Frontal cortex (tissue), 4 donors: ENCODE measurements at places on chromosomes 7 and 10. TPM values are rescaled to one million over a fixed set of nuclear protein-coding genes. Genes with fewer than 3 reads are reported as not detected.

CYP2W1 gene
- not detected for total RNA-seq

- DNase-seq: no peak
These were observed 563.4 kb downstream of the ACTR3B start for GRCh38 chr7:153322991-153323390.

PNLIPRP1 gene
- total RNA-seq: not detected

NPSR1 gene
- not detected for total RNA-seq

GPER1 gene
- 1.6 TPM for total RNA-seq

SLC26A5 gene
- not detected for total RNA-seq

GRCh38 chr10:86077271-86077670, 289.3 kb downstream of the GRID1 start:
- DNase-seq: no peak

DNA sequence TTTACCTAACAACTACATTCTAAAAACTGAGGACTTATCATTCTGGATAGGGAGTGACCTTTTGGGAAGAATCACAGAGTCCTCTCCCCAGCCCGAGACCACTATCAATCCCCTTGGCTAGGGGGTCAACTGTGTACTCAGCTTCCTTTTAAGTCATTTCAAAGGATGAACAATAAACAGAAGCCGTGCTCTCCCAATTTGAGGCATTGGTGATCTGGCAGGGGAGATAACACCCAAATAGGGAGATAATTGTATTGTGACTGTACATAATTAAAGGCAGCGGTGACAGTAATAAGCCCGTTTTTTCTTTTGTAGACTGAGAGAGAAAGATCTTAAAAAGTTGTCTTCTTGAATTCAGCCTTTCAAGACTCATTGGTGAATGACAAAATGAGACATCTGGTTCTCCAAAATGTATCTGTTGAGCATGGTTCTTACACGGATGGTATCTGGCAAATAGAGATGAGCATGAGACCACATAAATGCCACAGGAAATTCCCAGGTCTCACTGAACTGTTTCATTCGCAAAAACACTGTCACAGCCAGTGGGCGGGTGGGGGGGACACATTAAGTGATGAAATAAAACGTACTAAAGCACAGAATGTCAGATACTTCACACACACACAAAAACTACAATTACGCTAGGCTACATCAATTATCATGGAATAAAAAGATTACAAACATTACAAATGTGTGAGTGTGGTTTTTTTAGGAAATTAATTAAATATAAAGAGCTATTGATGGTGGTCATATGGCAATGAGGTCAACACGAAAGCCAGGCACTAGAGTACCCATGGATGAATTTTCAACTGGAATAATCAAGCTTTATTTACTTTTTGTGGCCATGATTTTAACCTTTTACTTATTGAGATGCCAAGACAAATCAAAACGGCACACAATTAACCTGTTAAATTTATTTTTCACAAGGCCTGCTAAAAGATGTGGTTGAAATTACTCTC, 108.4 kb downstream of the HIPK2 start:
- DNase-seq: no peak

DNA sequence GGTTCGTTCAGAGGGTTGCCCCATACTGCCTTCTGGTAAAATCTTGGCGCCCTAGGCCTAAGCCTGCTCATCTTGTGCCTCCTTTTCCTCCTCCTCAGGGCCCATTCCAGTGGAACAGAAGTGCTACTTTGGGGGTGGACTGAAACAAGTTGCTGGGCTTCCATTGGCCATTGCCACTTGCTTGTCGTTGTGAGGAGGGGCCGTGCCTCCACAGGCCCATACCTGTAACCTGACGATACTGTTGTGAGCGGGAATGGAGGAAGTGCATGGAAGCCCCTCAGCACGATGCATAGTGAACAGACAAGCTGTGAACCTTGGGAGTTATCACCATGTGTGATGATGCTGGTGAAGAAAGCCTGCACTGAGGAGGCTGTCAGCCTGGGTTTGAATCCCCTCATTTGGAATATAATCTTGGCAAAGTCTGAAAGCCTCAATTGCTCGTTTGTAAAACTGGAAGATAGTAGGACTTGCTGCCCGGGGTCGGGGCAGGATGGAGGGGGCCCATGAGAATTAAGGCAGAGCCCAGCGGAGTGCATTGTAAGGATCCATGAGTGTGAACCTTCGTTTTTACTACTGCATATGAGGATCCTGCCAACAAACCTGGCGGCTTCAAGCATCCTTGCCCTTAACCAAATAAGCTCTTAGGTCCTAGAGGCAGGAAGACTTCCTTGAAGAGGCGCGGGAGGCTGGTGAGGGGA, 671 bp upstream of the PAPSS2 start:
- DNase-seq: no peak

STK31 gene
- total RNA-seq: 13.5 TPM

ELOVL3 gene
- not detected for total RNA-seq

GRCh38 chr10:4719036-4719435, 107.0 kb upstream of the AKR1E2 start:
- DNase-seq: no peak

DNA sequence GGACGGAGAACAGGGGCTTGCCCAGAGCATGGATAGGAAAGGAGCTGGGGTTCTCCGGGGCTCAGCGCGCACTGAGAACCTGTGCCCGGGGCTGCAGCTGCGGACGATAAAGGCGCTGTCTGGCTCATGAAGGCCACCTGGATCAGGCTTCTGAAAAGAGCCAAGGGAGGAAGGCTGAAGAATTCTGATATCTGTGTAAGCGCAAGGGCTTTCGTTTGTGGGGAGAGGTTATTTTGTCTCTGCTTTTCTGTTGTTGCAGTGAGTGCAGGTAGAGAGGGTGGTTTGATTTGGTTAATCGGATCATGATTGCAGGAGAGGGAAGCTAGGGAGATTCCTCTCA, 250.5 kb downstream of the NSUN6 start:
- DNase-seq: no peak

RAMP3 gene
- 5.7 TPM for total RNA-seq

LIMK1 gene
- total RNA-seq: 15.5 TPM

CPN1 gene
- not detected for total RNA-seq

DNA sequence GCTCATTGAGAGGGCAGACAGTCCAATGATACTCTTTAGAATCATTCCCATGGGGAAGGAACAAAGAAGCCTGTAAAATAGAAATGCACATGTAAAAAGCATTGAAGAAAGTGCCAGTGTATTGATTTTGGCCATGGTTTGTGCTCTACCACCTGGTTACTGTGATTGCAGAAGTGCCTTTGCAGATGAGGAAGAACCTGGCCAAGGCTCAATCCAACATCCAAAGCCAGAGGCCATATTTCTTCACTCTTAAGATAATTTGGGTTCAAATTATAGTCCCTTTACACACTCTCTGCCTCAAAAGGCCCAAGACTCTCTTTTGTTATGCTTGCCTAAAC, 122.1 kb downstream of the EGFR start:
- no peak for DNase-seq

DNA sequence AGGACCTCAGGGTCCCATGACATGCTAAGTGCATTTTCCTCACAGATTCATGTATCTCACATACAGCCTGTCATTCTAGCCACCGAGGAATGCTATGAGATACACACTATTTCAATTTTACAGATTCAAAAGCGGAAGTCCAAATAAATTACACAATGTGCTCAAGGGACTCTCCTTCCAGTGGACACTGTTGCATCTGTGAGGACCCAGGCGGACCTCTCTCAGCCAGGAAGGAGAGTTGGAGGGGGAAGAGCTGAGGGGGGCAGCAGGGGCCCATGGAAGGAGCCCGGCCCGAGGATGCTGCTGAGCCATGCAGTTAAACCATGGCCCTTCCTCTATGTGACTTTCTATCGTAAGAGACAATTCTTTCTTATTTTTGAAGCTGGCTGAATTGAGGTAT, 93.6 kb downstream of the VOPP1 start:
- DNase-seq: no peak

- DNase-seq: peak; percentile 69
These were observed at the start of gene SLC29A4 for GRCh38 chr7:5282543-5283316. TSS of gene SLC29A4 (plus strand) at chr7:5282943. CDS start at chr7:5287817, 4,874 bp downstream.

DNA sequence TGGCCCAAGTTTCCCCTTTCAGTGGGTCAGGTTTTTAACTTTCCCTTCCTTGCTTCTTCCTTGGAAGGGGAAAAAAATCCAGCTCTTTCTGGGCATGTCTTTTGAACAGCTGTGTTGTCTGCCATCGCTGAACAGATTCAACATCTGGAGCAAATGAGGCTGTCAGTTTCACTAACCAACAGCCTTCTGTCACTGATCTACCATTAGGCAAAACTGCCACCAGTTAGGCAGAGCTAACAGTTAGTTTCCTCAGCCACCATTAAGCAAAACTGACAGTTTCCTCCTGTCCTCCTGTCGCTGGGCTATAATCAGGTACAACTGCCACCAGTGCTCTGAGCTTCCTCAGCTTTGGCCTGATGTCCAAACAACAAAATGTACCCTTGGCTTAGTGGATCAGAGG, 81.9 kb downstream of the NPTX2 start:
- DNase-seq: no peak

DNA sequence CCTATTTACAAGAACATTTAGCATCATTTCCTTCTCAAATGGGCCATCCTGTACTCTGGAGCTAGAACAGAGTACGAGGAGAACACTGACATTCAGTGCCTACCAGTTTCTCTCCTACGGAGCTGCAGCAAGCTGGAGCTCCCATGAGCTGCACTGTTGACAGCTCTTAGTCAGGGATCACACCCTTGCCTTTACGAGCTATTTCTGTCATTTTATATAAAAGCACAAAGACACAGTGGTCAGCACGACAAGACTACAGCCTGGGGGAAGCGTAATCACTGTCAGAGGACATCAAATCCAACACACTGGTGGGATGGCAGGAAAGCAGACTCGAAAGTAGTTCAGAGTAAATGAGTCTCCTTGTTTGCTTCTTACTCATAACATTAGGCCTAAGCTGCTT, 2.7 kb downstream of the CDCA7L start:
- no peak for DNase-seq

GRCh38 chr7:113267271-113267670, 148.9 kb upstream of the SMIM30 start:
- DNase-seq: no peak

DNA sequence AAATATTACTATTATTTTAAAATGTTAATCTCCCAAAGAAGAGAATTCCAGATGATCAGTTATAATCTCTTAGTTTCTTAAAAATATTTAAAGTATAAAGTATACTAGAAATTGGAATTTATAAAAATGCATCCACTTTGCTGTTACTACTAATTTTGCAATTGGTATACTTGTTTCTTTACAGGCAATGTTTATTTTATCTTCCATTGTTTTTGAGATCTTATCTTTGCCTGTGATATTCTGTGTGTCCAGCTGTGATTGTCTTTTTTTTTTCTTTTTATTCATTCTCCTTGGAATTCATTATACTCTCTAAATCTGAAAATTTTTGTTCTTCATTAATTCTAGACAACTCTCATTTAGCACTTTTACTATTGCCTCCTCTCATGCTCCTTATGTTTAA, 652.6 kb downstream of the TNS3 start:
- no peak for DNase-seq

DNA sequence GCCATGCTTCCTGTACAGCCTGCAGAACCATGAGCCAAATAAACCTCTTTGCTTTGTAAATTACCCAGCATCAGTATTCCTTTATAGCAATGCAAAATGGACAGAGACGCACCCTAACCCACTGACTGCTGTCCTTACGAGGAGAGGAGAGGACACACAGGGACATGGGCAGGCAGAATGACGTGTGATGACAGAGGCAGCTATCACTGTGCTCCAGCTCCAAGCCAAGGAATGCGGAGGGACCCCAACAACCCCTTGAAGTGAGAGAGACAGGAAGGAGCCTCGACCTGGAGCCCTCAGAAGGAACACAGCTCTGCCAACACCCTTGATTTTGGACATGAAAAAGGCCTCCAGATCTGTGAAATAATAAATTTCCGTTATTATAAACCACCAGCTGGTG, 46.6 kb upstream of the EBF3 start:
- DNase-seq: no peak

BLNK gene
- 0.41 TPM for total RNA-seq

GRCh38 chr10:90432866-90433265, 425.0 kb downstream of the HTR7 start:
- no peak for DNase-seq

GRCh38 chr7:44987996-44988395, 9.2 kb upstream of the MYO1G start:
- DNase-seq: no peak

- DNase-seq: no peak
These were observed 210.7 kb upstream of the STEAP1 start for GRCh38 chr7:89943525-89944050.

PPIF gene
- 5.7 TPM for total RNA-seq

GRCh38 chr7:156818133-156818532, 74.8 kb downstream of the LMBR1 start:
- no peak for DNase-seq

DNA sequence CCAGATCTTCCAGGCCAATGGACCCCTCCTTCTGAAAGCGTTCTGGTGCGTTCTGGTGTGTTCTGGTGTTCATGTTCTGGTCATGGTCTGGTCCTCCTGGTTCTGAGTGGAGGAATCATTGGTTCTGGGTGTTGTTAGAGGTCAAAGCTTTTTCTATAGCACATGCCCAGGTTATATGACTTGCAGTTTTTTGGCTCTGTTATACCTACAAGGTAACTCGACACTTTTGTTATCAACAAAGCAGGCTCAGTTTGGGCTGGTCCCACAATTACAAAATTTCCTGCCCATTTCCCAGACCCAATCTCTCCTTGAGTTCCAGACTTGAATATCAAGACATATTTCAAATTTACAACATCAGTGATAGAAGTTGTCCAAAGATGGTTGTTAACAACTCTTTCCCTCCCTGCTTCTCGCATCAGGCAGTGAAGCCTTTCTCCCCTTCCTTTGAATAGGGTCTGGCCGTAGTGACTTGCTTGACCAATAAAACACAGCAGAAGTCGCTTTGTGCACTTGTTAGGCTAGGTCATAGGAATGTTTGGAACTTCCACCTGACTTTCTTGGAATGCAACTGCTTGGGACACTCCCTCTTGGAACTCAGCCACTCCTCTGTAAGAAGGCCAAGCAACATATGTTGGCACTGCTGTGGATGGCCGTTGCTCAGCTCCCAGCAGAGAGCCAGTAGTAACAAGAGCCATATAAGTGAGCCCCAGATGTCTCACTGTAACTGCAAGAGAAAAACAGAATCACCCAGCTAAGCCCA, 83.1 kb upstream of the STEAP1B start:
- DNase-seq: no peak

GRCh38 chr7:111639934-111640333, 77.6 kb upstream of the IMMP2L start:
- no peak for DNase-seq

EBF3 gene
- 0.82 TPM for total RNA-seq

DNA sequence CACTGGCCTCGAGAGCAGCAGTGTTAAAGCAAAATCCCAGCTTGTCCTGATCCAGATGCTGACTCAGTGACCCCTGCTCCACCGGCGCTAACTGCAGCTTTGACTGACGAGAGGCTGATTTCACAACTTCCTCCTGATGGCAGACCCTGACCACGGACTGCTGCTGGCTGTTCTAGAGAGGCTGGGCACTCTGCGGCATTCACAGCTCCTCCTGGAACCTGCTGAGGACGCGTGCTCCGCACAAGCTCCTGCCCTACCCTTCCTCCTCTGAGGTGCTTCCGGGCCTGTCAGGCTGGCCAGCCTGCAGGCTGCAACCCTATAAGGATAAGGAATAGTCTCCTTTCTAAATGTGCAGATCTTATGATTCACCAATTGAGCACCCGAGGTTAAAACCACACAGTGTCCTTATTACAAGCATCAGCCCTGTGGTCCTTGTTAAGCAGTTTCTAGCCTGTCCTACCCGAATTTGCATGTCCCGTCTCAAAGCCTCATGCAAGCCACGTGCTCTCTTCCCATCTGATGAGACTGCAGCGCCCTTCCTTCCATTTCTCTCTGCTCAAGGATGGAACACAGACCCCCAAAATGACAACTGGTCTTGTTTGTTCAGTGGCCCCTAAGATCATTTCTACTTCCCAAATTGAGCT, 35.5 kb upstream of the NCAPG2 start:
- no peak for DNase-seq
